ENCODE measurements at places on chromosomes 5 and 9.

- no peak for DNase-seq
Observed at GRCh38 chr9:73715591-73715990, 563.9 kb downstream of the ANXA1 start.

- DNase-seq = no peak
Observed at GRCh38 chr9:87871425-87872078, 11.1 kb upstream of the SPATA31E1 start.

DNA sequence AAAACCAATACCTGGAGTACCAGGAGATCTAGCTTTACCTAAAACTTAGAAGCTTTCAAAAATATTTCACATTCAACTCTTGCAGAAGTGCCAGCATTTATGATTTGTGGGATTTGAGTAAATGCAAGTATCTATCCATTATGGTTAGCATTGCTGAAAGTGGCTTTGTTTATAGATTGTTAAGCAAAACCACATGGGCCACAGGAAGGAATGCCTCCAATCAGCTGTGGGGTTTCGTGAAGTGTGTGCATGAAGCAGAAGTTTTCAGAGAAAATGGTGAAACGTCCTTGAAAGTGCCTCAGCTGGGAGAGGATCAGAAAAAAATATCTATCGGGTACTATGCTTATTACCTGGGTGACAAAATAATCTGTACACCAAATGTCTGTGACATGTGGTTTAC lies 4.2 kb downstream of the LECT2 start:
- no peak for DNase-seq

- DNase-seq = no peak
Observed at GRCh38 chr5:10724781-10725507, 36.1 kb downstream of the DAP start.

DNA sequence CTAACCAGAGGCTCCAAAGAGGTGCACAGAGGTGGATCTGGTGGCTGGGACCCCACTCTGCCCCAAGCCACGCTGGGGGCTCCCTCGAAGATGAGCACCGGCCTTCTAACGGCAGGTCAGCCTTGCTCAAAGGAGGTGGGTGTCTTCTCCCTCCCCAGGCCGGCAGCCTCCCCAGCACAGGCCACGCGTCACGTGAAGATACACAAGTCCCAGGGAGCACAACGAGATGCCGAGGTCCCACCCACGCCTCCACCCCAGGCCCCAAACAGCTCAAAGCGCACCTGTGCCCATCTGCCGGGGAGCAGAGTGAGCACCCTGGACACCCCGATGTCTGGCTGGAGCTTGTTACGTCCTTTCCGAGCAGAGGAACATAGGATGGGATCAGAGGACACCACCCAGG lies 12.1 kb downstream of the PNPLA7 start:
- DNase-seq = no peak

- no peak for DNase-seq
Observed at GRCh38 chr5:159362220-159362619, 31.9 kb upstream of the IL12B start.

DNA sequence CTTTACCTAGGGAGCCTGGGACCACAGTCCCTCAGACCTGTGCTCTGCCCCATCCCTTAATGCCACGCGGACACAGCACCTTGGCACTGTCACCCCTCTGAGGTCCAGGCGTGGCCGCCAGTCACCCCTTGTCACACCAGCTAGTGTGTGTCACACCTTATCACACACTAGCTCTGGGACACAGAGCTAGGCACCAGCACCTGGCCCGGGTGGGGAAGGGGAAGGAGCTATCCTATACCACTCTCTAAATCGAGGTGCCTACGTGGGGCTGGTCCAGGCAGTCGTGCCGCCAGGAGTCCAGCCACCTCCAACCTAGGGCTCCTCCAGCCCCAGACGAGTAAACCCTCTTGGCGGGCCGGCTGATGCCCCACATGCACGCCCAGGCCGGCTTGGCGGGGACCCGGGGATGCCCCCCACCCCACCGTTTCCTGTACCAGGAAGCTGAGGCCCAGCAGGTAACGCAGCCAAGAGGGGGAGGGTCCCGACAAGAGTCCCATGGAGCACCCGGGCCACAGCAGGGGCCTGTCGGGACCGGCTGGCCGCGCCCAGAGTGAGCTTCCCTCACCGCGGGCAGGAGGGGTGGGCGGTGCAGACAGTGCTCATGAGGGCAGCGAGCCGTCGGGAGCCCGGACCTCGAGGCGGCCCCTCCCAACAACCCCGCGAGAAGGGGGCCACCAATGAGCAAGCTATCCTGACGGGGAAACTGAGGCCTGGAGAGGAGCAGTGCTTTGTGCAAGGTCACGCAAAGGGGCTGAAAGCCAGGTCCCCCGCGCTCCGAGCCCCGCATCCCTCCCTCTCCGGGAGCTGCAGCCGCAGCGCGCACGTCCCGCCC lies 550 bp downstream of the CORO2A start:
- peak; percentile 36 for DNase-seq

DNA sequence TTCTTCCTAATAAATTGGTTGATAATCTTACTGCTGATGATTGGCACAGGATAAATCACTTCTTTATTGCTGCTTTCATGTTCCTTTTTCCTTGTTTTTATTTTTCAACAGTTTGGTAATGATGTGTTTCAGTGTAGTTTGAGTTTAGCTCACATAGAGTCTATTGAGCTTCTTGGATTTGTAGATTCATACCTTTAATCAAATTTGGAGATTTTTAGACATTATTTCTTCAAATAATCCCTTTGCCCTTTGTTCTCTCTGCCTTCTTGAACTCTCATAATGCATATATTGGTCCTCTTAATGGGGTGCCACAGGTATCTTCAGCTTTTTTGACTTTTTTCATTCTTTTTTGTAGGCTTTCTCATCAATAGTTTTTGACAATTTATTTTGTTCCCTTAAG lies 275.3 kb downstream of the TLE4 start:
- DNase-seq = no peak

DNA sequence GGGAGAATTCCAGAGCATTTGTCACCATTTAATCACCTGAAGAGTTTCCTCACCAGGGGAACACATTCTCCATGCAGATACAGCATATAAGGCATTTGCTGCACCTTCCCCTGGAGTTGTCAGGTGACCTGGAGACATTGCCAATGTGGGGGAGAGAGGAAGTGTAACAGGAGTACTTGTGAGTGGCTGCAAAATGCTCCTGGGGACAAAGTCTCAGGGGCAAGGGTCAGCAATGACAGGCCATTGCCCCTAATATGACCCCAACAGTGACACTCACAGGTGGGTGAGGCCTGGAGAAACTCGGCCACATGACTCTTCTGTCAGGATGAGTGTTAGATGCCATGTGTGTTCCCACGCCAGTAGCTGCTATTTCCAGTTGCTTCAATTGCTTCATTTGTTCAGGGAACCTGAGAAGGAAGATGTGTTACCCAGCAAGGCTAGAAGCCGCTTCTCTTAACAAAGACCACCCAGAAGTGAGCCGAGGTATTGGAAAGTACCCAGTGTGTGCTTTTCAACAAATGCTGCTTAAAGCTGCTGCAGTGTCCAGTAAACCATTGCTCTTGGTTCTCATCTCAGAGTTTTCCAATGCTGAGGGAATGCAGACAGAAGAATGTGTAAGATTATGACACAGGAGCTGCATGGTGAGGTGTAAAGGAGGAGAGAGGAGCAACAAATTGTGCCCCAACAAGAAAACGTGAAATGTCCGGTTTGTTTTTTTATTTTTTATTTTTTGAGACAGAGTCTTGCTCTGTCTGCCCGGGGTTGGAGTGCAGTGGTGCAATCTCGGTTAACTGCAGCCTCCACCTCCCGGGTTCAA lies 128.2 kb upstream of the SLC44A1 start:
- no peak for DNase-seq

DNA sequence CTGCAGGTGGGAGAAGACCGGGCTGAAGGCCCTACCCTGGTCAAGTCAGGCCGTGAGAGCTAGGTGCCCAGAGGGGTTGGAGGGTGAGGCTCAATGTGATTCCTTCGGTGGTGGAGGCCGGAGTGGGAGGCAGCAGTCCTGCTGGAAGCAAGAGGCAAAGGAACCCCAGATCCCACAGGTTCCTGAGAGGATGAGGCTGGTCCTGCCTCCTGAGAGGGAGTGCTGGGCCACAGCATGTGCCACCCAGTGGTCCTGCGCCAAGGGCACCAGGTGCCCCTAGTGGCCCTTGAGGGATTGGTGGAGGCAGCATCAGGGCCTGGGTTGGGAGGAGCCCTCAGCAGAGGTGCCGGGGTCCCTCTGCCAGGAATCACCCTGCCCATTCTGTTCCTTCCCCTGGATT lies 59.1 kb downstream of the BARX1 start:
- no peak for DNase-seq

DNA sequence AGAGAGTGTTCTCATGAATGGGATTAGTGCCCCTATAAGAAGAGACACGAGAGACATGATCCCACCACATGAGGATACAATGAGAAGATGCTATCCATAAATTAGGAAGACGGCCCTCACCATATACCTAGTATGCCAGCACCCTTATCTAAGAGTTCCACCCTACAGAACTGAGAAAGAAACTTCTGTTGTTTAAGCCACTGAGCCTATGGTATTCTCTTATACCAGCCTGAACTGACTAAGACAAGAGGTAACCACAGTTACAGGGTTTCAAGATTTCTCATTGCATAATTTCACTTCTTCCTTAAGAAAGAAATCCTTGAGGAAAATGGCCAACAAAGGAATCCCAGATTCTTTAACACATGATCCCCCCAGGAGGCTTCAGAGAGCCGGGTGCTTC lies 412.4 kb downstream of the NTRK2 start:
- no peak for DNase-seq

DNA sequence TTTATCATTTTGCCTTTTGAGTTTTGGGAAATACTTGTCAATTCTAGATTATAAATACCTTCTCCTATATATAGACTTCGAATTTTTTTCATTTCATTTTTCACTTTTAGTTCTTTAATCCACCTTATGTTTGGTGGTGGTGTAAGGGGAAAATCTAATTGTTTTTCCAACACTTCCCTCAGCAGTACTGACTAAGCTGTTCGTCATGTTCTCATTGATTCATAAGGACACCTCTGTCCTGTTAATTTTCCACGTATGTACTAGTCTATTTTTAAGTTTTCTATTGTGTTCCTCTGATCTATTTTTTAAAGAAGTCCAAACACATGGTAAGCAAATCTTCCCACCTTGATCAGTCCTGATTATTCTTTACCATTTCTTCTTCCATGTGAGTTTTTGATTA lies 254.2 kb downstream of the SYK start:
- no peak for DNase-seq

- DNase-seq = no peak
Observed at GRCh38 chr5:14331386-14331781, 188.2 kb downstream of the TRIO start.

DNA sequence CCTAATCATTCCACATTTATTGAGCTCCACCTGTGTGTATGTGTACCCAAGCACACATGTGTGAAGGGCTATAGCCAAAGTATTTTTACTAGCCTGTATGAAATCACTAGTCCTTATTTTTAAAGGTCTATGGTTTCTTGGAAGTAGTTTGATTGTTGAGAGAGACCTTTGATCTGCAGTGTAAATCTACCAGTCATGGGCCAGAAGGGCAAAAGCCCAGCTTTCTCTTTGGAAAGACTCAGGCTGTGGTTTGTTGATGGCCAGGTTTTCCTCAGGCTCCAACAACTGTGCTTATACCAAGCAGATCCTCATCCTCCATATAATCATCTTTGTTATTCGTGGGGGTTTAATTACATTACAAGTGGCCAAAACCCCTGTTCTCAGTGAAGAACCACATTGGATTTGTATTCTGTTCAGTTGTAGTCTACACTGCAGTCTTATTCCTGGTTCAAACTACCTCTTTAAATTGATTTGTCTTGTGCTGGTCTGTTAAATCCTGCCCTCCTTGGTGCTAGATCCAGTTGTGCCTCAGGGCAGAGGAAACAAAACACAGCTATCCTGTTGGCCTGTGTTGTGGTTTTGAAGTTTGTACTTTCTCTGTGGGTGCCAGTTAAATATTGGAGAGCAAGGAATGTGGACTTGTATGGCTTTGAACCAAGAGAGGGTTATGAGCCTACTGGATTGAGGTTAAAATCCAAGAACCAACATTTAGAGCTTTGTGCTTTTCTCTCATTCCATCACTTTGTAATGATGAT lies 13.3 kb downstream of the CDC26 start:
- DNase-seq = no peak

GRCh38 chr5:11822598-11822997 lies 81.6 kb downstream of the CTNND2 start:
- DNase-seq = no peak

- no peak for DNase-seq
Observed at GRCh38 chr5:95923918-95924544, 37.6 kb downstream of the ELL2 start.

GRCh38 chr5:96177303-96177869 lies 215.7 kb upstream of the ELL2 start:
- DNase-seq = no peak

DNA sequence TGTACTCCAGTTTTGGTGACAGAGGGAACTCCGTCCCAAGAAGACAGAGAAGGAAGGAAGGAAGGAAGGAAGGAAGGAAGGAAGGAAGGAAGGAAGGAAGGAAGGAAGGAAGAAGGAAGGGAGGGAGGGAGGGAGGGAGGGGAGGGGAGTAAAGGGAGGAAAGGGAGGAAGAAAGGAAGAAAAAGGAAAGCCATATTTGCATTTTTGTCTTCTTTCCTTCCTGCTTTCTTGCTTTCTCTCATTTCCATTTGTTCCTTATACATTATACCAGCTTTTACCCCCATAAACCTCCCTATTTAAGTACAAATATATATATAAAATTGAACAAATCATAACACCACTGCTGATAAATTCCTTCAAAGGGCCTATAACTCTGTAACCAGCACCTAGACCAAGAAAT lies 151.8 kb downstream of the SMC2 start:
- DNase-seq = no peak

GRCh38 chr9:134363450-134363849 lies 37.2 kb downstream of the RXRA start:
- no peak for DNase-seq

- DNase-seq = no peak
Observed at GRCh38 chr5:9067154-9067553, 478.7 kb downstream of the SEMA5A start.

- no peak for DNase-seq
Observed at GRCh38 chr5:42507451-42508097, 84.3 kb downstream of the GHR start.

DNA sequence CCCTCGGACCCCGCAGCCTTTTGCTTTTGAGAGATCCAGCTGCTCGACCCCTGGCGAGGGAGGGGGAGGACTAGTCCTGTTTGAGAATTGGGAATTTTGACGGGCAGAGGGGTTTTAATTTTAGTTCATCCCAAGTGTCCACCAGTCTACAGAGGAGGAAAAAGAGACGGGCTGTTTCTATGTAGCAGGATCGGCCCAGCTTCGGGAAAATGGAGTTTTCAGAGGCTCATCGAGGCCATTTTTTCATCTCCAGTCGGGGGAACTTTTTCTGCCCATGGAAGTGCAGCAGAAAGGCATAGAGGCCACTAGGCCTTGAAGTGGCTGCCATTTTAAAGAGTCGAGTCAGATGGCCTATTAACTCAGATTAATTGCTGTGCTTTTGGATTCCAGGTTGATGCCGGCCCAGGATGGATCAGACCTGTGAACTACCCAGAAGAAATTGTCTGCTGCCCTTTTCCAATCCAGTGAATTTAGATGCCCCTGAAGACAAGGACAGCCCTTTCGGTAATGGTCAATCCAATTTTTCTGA lies 1.2 kb downstream of the NSD1 start:
- no peak for DNase-seq

GRCh38 chr5:159097784-159098602 lies 1.7 kb downstream of the EBF1 start:
- no peak for DNase-seq
